ENCODE measurements at places on chromosomes 3 and 15.

- H3K27me3 ChIP-seq: no peaks in the 10 kb centered on the region
- H3K36me3 ChIP-seq: no peaks in the 10 kb centered on the region
- DNase-seq: peak; percentile 53
Measured at GRCh38 chr3:101381809-101382208, 61.4 kb upstream of the IMPG2 start.

GRCh38 chr3:61928039-61928438 is 366.7 kb downstream of the PTPRG start:
- H3K4me3 ChIP-seq: no peak overlapping the region
- H3K36me3 ChIP-seq: no peaks in the 10 kb centered on the region
- H3K4me1 ChIP-seq: no peaks in the 10 kb centered on the region
- H3K27me3 ChIP-seq: no peaks in the 10 kb centered on the region
- no peak for DNase-seq
- no peak overlapping the region for H3K27ac ChIP-seq

GRCh38 chr15:33370623-33371020 is 59.9 kb downstream of the RYR3 start:
- H3K4me1 ChIP-seq: no peaks in the 10 kb centered on the region
- no peaks in the 10 kb centered on the region for H3K27me3 ChIP-seq
- no peak overlapping the region for H3K4me3 ChIP-seq
- no peak for DNase-seq
- H3K36me3 ChIP-seq: no peaks in the 10 kb centered on the region
- H3K27ac ChIP-seq: no peak overlapping the region

DNA sequence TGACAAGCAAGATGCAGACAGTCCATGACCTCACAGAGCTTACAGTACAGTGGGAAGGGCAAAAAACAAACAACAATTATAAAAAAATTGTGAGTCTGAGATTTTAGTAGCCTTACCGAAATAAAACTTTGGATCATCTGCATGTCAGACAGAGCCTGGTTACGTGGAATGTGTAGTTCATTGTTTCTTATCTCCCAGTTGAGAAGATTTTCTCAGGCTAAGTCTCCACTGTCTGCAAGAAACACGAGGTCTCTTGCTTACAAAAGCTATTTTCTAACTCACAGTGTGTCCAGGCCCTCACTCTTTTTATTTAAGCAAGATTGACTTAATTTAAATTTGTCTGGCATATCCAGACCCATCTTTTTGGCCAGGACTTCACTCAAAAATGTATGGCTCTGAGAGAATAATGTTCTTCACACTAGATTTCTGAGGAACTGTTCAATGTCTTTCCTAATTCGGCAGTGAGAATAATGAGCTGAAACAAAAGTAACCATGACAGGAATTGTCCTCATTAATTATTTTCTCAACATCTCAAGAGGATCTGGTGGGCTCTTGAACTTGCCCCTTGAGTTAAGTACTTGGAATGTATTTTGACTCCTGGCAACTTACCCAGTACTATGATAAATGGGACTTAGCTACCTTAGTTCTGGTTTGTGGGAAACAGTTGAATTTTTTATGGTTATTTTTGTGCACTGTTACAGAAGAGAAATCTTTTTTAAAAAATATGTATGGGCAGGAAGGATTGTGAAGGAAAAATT is 265.1 kb upstream of the COL8A1 start:
- H3K36me3 ChIP-seq: no peaks in the 10 kb centered on the region
- DNase-seq: no peak
- no peaks in the 10 kb centered on the region for H3K4me1 ChIP-seq
- no peak overlapping the region for H3K27ac ChIP-seq
- H3K4me3 ChIP-seq: no peak overlapping the region
- no peaks in the 10 kb centered on the region for H3K27me3 ChIP-seq

- H3K27me3 ChIP-seq: no peaks in the 10 kb centered on the region
- H3K4me1 ChIP-seq: peaks cover 4% of the 10 kb centered on the region
- DNase-seq: no peak
- no peak overlapping the region for H3K27ac ChIP-seq
- no peak overlapping the region for H3K4me3 ChIP-seq
Measured at GRCh38 chr3:153495422-153495821, 333.4 kb downstream of the RAP2B start.

DNA sequence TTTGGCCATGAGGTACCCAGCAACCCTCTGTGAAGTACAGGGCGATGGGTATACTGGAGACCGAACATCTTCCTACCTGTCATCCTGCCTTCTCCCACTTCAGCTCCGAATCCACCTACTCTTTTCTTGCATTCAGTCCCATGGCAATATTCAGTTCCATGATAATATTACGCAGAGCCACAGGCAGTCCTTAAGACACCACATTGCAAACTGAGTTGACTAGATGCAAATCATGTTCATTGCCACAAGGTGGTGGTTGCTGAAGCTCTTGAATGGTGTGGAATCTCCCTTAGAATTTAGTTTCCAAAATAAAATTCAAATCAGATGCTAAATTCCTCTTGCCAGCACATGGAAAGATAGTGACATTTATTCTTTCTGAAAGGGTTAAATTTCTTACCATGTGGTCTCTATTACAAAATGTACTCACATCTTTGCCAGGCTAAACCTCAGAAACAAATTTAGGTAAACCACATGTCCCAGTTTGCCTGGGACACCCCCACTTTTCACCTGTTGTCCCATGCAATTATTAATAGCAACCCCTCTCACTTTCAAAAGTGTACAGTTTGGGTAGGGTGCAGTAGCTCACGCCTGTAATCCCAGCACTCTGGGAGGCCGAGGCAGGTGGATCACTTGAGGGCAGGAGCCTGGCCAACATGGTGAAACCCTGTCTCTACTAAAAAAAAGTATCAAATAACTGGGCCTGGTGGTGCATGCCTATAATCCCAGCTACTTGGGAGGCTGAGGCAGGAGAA is 1.7 kb upstream of the NME9 start:
- H3K27ac ChIP-seq: no peak overlapping the region
- peak; percentile 19 for DNase-seq
- H3K27me3 ChIP-seq: 0 out of 2 replicates have a peak, but pooled peaks cover 9% of the 10 kb centered on the region
- H3K36me3 ChIP-seq: no peaks in the 10 kb centered on the region

Data from MM.1S (cell line).